Neural crest cell (in vitro differentiated cells): ENCODE measurements at places on chromosomes 1 and 21.

DNA sequence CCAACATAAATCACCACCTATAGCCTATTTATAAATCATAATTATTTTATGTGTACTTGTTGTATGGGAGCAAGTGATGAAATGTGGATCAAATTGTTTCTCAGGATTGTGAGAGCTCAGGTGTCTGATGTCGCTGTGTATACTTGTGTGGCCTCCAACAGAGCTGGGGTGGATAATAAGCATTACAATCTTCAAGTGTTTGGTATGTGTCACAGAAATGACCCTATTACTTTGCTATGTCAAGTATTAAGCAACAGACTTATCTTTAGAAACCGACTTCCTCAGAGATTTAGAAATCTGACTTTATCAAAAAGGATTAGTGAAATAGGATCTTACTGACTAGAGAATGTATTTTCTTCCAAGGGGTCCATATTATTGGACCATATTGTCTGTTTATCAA is 280.9 kb downstream of the TPR start:
- DNase-seq = no peak

DNA sequence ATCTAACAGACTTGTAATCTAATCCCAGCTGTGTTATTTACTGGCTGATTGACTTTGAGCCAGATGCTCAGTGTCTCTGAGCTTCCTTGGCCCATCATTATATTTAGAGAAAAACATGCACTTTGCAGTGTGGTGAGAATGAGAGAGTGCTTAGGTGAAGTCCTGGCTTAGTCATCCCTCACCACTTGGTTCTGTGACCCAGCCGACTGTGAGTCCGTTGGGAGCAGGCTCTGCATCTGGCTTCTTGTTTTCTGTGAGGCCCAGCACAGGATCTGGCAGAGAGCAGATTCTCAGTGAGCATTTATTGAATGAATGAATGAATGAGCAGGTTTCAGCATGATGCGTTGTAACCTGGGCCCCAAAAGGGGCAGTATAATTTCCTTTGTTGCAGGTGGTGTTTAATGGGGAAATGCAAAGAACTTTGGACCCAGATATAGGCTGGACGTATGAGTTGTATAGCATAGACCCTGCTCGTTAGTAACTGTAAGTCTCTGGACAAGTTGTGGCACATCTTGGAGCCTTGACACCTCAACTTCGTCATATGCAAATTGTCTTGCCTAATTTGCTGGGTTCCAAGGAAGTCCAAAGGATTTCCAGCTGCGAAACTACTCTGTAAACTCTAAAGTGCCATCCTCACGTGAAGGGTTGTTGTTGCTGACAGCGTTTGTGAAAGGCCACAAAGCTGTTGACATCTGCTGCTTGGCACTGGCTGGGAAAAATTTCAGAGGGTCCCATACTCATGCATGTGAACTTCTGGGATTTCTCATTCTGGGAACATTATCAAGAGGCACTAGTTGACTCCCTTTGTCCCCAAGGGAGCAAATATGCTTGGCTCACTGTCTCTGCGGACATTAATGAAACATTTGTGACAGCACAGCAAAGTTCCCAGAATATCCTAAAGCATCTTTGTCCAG is 138.8 kb upstream of the USP24 start:
- no peak for DNase-seq

- no peak for DNase-seq
Observed at GRCh38 chr1:7345516-7345915, 425.6 kb upstream of the VAMP3 start.

GRCh38 chr1:175863299-175864050 is 120.1 kb upstream of the TNR start:
- no peak for DNase-seq

- DNase-seq = no peak
Observed at GRCh38 chr1:55690366-55690765, 475.2 kb upstream of the USP24 start.

- DNase-seq = no peak
Observed at GRCh38 chr21:14438211-14438610, 55.3 kb upstream of the HSPA13 start.

GRCh38 chr1:19448491-19449439 is 36.6 kb downstream of the CAPZB start:
- DNase-seq = no peak

GRCh38 chr1:56439610-56440264 is 139.6 kb downstream of the PLPP3 start:
- DNase-seq = no peak

- DNase-seq = no peak
Observed at GRCh38 chr1:225780630-225781029, 3.0 kb downstream of the SRP9 start.

DNA sequence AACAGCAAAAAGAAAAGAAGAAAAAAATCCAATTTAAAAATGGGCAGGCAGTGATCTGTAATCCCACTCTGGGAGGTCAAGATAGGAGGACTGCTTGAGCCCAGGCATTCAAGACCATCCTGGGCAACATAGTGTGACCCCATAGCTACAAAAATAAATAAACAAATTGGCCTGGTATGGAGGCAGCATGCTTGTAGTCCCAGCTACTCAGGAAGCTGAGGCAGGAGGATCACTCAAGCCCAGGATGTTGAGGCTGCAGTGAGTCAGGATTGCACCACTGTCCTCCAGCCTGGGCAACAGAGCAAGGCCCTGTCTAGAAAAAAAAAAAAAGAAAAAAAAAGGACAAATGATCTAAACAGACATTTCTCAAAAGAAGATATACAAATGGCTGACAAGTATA is 99.6 kb downstream of the EIF4G3 start:
- DNase-seq = no peak

- no peak for DNase-seq
Observed at GRCh38 chr1:41806472-41807155, 112.1 kb downstream of the HIVEP3 start.

GRCh38 chr1:27773826-27774445 is 917 bp downstream of the STX12 start:
- no peak for DNase-seq

DNA sequence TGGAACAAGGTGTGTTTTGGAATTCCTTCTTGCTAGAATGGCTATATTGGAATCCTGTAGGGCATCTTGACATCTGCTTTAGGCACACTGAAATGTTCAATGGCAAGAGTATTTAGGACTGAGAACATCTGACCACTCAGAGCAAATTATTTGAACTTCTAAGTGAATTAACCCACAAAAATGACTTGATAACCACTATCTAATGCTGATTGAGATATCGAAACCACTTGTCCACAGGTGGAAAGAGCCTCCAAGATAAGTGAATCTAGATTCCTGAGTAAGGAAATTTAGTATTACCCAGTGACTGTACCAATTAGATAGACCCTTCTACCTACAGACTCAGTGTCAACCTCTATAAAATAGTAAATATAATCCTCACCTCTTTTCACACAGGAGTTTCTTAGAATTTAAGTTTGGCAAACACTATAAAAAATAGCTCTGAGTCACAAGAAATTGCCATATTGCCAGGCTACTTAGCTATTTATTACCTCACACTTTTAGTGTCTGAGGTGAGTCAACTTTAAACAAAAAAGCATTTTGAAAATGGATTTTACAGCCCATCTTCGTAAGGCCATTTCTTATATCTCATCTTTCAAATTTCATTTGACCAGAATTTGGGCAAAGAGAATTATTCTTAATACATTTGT is 421.8 kb downstream of the PTBP2 start:
- no peak for DNase-seq

- no peak for DNase-seq
Observed at GRCh38 chr1:239930686-239931262, 160.9 kb upstream of the FMN2 start.

- no peak for DNase-seq
Observed at GRCh38 chr1:229572286-229572685, 13.8 kb upstream of the ABCB10 start.

- no peak for DNase-seq
Observed at GRCh38 chr21:36643374-36644250, 55.3 kb upstream of the SIM2 start.

GRCh38 chr1:181776044-181776443 is 285.5 kb downstream of the ZNF648 start:
- DNase-seq = no peak

- no peak for DNase-seq
Observed at GRCh38 chr1:116139592-116140134, 28.5 kb downstream of the MAB21L3 start.

DNA sequence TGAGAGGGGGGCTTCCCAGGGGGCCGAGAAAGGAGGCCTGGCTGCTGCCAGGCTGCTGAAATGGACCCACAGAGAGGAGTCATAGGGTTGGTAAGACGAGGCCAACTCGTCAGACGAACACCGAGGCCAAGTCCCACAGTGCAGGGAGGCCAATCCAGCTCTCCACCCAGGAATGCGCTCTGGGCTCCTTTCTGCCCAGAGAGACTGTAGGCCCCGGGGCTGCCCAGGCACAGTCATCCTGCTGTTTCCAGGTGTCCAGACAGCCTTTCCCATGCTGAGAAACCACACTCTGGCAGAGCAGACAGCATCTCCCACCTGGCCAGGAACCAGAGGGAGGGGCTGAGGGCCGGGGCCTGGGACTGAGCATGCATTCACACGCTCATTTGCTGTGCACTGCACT is 26.7 kb upstream of the RSPO1 start:
- DNase-seq = no peak

DNA sequence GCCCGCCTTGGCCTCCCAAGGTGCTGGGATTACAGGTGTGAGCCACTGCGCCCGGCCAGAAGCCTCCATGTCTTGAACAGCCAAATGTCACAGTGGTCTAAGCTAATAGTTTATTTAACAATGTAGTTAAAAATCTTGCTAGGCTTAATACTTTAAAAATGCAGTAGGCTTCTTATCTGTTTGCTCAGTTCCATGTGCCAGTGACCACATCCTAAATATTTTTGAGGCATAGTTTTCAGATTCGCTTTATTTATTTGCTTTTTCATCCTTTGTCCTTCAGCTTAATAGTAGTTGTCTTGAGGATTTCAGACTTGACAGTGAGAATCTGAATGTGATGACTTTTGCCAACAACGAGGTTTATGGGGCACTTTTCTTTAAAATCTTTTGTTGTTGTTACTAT is 59.9 kb upstream of the PRRX1 start:
- no peak for DNase-seq

DNA sequence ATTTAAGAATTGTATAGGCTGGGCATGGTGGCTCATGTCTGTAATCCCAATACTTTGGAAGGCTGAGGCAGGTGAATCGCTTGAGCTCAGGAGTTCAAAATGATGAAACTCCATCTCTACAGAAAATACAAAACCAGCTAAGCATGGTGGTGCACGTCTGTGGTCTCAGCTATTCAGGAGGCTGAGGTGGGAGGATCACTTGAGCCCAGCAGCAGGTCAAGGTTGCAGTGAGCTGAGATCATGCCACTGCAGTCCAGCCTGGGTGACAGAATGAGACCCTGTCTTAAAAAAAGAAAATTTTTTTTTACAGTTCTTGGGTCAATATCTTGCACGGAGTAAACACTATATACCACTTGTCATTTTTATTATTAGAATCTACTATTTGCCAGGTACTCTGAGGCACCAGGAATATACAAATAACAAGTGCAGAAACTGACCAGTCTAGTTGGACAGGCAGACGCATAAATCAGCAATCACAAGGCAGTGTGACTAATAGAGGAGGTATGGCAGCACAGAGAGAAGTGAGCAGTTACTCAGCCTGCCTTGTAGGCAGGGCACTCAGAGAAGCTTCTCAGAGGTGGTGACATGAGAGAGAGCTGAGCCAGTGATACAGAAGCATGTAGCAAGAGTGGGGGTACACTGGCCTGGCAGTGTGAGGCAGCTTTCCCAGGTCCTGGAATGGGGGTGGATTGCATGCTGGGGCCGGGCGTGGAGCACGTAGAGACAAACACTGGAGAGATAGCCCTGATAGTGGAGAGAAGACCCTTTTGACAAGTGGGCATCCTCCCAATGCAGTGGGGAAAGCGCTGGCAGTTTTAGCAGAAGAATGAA is 8.0 kb downstream of the PHLDA3 start:
- DNase-seq = no peak

DNA sequence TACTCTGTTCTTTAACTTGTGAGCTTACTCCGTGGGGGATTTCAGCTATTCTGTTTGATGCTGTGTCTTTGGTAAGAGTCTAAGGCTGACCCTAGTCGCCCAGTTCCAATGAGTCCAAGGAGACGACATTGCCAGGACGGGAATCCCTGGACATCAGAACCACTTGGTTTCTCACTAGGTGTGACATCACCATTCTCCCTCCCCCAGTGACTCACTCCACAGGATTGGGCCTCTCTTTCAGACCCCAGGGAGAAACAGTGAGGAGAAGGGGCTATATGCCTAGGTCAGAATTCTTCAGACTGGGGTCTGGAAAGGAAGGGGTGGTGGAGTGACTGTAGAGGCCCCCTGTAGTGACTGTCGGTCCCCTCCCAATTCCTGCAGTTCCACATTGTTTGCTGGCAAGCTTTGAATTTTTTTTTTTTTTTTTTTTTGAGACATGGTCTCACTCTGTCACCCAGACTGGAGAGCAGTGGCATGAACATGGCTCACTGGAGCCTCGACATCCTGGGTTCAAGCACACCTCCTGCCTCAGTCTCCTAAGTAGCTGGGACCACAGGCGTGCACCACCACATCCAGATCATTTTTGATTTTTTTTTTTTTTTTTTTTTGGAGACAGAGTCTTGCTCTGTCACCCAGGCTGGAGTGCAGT is 21.3 kb downstream of the ALPL start:
- DNase-seq = no peak

GRCh38 chr1:173114346-173114745 is 63.6 kb upstream of the TNFSF18 start:
- no peak for DNase-seq

- DNase-seq = no peak
Observed at GRCh38 chr1:89739013-89739843, 81.6 kb upstream of the LRRC8D start.

DNA sequence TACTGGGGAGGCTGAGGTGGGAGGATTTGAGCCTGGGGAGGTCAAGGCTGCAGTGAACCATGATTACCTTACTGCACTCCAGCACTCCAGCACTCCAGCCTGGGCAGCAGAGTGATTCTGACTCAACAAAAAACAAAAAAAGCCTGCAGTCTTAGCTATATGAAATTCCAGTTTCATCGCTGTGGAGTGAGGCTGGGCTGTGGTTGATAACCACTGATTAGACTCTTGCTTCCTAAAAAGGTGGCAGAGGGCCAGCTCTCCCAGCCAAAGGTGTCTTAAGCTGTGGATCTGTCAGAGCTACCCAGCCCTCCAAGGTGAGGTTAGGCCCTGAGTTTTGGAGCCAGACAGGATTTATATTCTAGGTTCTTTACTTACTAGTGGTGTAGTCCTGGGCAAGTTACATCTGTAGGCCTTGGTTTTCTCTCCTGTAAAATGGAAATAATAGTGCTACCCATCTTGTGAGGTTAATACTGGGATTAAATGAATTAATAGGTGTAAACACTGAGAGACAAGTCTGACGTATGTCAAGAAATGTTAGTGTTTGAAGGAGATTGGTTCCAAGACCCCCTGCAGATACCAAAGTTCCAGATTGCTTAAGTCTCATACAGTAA is 35.9 kb downstream of the TMCC2 start:
- no peak for DNase-seq

GRCh38 chr21:34861258-34861657 is 187.8 kb downstream of the RUNX1 start:
- no peak for DNase-seq

DNA sequence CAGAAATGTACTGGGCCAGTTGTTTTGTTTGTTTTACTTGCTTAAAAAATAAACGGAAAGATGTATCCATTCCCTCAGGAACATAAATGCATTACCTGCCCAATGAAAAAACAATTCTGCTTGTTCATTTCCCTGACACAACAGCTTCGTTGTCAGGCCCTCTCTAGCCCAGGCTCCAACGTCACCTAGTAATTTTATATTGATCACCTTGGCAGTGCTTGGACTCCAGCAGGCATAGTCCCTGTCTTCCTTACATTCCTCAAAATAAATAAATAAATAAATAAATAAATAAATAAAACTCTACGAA is 1.2 kb downstream of the CEP170 start:
- no peak for DNase-seq

GRCh38 chr1:182671750-182672486 is 12.5 kb downstream of the RGS8 start:
- DNase-seq = no peak
